ENCODE measurements at places on chromosomes 5 and 9.

- no peak for DNase-seq
Measured at GRCh38 chr5:149271195-149271715, 404 bp upstream of the AFAP1L1 start.

GRCh38 chr5:131637694-131638093 lies 2.7 kb upstream of the RAPGEF6 start:
- DNase-seq, result no peak

DNA sequence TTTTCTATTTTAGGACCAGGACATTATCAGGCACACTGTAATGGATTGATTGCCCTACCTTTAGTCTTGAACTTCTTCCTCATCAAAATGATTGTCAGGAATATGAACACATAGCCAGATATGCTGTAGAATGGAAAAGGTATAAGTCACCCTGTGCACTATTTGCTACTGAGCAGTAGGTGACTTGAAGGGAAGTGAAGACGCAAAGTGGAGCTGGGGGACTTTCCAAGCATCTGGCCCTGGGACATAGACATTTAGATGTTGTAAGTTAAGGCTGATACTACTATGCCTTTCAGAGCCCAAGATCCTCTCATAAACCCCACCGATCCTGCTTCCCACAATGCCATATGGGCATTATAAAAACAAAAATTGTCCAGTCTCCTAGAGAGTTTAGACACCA lies 174.5 kb downstream of the DOCK8 start:
- no peak for DNase-seq

DNA sequence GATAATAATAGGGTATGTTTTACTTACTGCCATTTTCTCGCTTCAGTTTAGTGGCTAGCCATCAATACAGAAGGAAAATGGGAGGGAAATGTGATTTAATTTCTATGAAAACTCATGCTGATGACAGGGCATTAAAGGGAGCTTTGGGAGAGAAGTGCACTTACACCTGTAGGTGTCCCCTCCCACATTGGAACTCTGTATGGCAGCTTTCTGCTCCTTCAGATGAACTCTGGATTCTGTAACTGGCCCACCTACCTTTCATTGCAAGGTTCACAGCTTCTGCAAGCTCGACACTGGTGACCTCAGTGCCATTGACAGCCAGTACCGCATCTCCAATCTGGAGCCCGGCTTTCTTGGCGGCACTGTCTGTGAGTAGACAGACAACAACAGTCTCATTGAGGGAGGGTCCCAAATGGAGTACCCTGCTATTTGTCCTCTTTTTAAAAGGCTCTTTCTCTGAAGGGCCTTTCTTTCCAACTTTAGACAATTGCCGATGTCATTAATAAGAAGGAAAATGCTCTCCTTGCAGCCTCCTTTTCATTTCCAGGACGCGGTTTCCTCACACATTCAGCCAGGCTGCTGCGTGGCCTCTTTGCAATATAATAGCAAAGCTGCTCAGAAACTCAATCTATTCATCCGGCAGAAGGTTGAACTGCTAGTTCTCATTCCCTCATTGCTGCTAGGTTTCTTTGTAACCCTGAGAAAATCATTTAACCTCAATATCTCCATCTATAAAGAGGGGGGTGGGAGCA lies 63.6 kb downstream of the NUDT12 start:
- DNase-seq, result no peak

DNA sequence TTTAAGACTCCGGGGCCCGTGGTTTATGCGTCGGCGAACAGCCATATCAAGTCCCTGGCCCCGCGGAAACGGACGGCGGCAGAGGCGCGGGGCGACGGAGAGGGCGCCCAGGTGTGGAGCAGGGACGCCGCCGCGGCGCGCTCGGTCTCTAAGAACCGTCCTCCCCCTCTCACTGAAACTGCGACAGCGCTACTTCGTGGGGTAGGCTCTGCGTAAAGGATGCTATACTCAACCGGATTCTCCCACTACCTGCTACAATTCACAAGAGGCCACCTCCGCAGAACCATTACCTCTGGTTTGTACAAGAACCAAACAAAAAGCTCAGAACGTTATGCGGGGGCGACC lies 404 bp downstream of the MRNIP start:
- DNase-seq, result peak; percentile 63

- no peak for DNase-seq
Measured at GRCh38 chr9:11577522-11577921, 964.7 kb upstream of the PTPRD start.

GRCh38 chr9:84513473-84513872 lies 156.1 kb upstream of the NTRK2 start:
- DNase-seq, result no peak

DNA sequence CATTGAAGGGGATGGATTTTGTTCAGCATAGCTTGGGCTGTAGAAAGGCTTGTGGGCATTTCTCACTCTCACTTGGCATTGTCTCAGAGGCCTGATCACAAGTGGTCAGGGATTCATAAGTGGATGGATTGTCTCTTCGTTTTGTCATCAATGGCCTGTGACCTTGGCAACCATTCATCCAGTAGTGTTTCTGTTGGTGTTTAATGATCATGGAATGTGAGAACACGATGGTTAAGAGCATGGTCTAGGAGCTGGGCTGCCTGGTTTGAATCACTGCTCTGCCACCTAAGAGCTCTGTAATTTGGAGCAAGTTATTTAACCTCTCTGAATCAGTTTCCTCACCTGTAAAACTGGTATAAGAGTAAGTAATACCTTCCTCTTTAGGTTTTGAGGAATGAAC lies 430.1 kb upstream of the MEF2C start:
- no peak for DNase-seq

GRCh38 chr9:3367185-3367584 lies 158.6 kb downstream of the RFX3 start:
- DNase-seq, result no peak

- DNase-seq, result peak; percentile 42
Measured at GRCh38 chr5:126869005-126869451, 92.1 kb downstream of the LMNB1 start.

- no peak for DNase-seq
Measured at GRCh38 chr5:170769246-170769645, 14.3 kb upstream of the GABRP start.

GRCh38 chr5:127040796-127041520 lies 10.6 kb upstream of the MARCHF3 start:
- DNase-seq, result no peak

DNA sequence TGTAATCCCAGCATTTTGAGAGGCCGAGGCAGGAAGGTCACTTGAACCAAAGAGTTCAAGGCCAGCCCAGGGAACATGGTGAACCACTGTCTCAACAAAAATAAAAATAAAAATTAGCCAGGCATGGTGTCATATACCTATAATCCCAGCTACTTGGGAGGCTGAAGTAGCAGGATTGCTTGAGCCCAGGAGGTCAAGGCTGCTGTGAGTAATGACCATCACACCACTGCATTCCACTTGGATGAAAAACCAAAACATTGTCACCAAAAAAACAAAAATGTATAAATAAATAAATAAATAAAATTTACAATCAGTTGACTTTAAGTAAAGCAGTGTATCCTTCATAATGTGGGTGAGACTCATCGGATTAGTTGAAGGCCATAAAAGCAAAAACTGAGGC lies 541.4 kb downstream of the CSNK1G3 start:
- no peak for DNase-seq

DNA sequence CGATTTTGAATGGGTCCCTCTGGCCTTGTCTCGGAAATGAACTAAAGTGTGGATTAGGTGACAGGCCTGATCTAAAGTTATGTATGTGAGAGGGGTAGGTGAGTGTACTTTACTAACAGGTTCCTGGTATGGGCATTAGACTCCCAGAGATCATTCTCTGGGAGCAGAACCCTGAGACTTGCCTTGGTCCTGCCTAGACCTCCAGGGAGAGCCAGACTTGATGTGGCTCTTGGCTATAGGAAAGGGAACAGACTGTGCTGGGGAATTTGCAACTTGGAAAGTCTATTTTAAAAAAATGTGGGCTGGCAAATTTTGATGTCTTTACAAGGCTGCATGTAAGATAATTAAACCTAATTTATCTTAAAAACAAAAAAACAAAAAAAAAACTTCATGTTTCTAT lies 49.8 kb upstream of the NREP start:
- no peak for DNase-seq

GRCh38 chr9:132505991-132506655 lies 76.3 kb upstream of the BARHL1 start:
- DNase-seq, result no peak

GRCh38 chr9:32571969-32572899 lies 725 bp downstream of the NDUFB6 start:
- DNase-seq, result peak; percentile 79

DNA sequence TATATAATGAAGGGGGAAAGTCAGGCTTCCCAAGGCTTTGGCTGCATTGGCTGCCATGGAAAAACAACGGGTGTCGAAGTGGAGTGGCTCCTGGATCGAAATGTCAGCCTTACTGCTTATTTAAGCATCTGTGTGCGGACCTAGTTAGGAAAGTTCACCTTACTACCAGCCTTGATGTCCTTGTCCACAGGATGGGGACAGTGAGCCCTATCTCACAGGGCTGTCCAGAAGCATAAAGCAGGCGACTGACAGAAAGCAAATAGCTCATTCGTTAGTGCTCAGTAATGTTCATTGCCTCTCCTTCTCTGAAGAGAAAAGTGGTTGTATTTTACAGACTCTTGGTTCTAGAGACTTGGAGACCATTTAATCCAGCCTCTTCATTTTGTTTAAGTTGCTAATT lies 81.5 kb upstream of the NIPAL4 start:
- DNase-seq, result no peak

- no peak for DNase-seq
Measured at GRCh38 chr9:118455788-118456187, 751.6 kb downstream of the TLR4 start.

- no peak for DNase-seq
Measured at GRCh38 chr9:92934321-92934720, 13.0 kb upstream of the FGD3 start.

- DNase-seq, result no peak
Measured at GRCh38 chr5:178434851-178435250, 155.3 kb downstream of the COL23A1 start.

DNA sequence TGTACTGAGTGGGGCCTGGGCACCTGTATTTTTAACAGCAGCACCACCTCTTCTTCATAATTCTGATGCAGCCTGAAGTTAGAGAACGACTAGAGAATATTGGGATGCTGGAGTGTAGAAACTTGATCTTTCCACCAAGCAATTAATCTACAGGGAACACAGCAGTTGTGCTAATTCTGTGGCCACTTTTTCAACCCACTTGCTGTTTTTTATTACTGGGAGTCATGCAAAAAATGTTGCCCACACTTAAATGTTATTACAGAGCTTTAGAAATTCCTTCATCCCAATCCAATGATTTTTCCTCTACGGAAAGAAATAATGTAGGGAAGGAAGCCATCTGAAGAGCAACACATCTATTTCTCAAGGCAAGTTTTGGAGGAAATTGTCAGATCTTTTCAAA lies 190.9 kb upstream of the TUT7 start:
- no peak for DNase-seq

GRCh38 chr5:4614088-4614487 lies 526.0 kb upstream of the ADAMTS16 start:
- no peak for DNase-seq

GRCh38 chr5:15956622-15957021 lies 223.0 kb downstream of the MARCHF11 start:
- DNase-seq, result no peak

DNA sequence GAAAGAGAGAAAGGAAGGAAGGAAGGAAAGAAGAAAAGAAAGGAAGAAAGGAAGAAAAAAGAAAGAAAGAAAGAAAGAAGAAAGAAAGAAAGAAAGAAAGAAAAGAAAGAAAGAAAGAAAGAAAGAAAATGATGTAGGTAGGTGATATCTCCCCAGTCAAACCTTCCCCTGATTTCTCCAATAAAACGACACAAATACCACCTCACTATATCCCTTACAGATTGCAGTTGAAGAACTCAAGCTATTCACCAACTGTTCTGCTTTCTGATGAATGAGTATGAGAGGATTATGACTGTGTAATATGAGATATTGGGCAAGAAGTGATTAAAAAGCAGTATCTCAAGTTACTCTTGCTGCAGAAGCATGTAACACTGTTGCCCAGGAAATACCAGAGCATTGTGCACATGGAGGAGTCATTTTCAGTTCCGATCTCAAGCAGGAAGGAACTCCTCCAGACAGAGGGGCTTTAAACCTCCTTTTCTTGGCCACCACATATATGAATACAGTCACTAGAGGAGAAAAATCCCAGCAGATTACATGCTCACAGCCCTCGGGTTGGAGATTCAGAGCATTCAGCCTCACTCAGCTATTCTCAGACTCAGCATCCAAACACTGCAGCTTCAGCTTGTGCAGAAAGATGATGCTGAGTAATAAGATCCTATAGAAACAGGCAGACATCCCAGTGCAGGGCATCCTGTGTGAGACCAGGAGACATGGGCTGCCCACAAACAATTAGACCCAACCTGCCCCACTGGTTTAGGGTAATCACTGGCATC lies 61.4 kb downstream of the UGCG start:
- peak; percentile 25 for DNase-seq

DNA sequence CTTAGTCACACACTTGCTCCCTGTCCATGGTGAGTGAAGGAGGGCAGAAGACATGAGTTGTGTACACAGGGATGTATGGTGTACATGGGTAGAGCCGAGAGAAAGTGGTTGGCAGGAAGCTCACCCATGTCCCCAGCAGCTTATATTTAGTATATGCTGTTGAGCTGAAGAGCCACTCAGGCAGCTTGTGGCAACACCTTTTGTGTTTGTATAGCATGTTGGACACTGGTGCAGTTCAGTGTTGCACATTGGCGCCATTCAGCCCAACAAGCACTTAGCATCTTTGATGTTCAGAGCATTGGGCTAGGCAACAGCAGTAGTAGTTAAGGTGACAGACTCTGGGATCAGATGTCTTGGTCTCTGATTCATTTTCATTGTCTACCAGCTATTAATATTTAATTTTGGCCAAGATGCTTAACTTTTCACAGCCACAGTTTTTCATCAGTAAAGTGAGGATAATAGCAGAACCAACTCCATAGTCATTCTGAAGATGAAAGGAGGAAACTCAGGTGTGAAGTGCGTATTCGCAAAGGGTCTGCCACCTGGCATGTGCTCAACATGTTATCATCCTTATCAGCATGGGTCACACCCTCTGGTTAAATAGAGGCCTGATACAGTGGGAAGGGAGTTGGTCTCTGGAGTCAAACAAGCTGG lies 184.8 kb downstream of the NR3C1 start:
- no peak for DNase-seq

DNA sequence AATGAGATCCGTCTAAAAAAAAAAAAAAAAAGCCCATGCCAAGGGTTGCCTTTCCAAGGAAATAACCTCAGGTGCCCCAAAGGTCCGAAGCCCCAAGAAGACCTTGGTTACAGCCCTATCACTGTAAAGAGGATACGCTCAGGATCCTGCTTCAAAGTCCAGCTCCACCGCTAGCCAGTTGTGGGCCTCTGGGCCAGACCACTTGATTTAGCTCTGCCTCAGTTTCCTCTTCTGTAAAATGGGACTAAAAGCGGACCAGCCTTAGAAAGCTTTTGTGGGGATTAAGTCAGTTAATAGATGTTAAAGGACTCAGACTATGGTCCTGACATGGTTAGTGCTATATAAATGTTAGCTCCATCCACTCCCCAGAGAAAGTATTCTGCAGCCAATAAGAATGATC lies 48.7 kb upstream of the ORM1 start:
- DNase-seq, result no peak

GRCh38 chr5:62547945-62548630 lies 30.5 kb upstream of the LRRC70 start:
- no peak for DNase-seq
